ENCODE measurements at places on chromosomes 16 and 17.

DNA sequence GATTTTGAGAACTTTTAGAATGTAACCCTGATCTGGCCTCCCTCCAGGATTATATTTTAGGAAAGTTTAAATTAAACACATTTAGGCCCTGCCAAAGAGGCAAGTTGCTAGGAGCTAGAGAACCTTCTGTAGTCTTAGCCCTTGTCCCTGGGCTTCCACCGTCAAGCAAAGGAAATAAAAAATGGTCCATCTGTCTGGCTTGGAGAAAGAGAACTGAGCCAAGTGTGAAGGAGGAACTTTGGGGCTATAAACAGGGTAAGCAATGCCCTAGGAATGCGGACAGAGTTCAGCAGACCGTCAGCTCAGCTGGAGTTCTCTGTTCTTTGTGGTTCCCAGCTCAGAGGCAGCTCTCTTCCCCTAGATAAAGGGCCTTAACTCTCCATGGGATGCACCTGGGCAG lies 29.6 kb downstream of the RCVRN start:
- no peak for DNase-seq

DNA sequence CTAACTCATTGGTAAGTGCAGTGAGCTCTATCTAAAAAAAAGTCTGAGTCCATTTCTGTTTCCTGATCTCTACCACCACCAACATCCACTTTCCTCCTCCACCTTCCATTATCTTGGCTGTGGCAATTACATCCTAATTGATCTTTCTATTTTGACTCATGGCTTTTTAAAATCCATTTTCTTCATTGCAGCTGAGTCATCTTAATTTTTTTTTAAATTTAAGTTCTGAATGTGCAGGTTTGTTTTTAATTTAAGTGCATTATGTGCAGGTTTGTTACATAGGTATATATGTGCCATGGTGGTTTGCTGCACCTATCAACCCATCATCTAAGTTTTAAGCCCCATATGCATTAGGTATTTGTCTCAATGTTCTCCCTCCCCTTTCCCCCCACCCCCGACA lies 390.7 kb downstream of the XYLT1 start:
- DNase-seq, result no peak

DNA sequence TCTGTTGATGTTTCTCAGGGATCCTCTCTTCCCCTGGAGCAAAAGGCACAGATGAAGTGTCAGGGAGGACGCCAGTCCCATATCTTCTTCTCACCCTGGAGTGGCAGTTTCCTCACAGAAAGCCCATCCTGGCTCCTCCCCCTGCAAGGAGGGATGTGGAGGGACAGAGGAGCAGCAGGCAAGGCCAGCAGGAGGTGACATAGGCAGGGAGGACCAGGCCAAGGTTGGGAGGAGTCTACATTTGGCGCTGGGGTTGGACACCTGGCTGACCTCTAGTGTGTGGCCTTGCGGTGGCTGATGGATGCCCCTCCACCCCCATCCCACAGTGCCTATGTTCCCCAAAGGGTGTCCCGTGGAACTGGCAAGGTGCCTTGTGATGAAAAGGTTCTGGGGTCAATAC lies 125.4 kb downstream of the SEC14L1 start:
- no peak for DNase-seq

DNA sequence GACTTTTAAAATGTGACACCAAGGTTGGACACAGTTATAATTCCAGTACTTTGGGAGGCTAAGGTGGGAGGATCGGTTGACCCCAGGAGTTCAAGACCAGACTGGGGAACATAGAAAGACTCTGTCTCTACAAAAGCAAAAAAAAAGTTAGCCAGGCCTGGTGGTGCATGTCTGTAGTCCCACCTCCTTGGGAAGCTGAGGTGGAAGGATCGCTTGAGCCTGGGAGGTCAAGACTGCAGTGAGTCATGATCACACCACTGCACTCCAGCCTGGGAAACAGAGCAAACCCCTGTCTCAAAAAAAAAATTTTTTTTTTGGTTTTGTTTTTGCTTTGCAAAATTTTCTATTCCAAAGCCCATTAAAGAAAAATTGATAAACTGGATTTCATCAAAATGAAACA lies 281.4 kb downstream of the BCAS3 start:
- DNase-seq, result no peak

GRCh38 chr17:28078341-28079229 lies 36.1 kb downstream of the NLK start:
- no peak for DNase-seq

DNA sequence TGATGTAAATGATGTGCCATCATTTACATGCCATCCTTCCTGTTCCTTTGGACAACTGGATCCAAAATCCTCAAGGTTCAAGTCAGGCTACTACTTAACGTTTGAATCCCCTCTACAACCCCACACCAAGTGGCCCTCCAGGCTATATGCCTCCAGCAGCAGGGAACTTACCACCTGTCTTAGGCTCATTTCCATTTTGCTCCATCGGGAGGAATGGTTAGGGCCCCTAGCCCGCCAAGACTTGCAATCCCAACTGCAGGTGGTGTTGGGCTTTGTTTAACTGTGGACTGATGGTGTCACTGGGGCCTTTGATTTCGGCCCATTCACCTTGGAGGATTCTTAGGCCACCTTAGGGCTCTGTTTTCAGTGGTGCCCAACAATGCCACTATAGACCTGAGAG lies 9.7 kb downstream of the HNF1B start:
- DNase-seq, result no peak

DNA sequence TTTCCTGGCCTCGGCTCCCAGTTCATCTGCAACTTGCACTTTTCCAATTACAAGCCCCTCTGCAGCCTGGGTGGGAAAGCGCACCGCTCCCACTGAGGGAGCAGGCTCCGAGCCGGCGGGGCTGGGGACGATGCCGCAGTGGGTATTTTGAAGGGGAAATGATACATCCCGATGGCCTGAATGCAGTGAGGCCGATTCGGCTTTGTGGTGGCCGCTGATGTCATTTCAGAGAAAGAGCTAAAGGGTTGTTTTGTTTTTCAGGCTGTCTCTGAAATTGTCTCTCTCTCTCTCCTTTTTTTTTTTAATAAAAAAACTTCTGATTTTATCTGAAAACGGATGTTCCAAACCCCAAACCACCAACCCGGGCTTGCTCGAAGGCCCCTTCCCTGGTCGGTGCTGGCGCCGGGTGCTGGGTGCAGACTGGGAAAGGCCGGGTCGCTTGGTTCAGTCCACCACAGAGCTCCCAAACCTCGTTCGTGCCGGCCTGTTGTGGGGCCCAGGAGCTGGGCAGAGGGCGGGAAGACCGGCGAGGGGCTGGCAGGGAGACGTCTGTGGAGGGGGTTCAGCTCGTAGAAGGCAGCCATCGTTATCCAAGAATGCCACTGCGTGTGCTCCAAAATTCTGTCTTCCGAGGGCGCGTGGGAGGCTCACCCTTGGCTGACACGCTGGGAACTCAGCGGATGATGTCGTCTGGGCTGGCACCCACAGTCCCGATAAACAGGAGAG lies 102.8 kb downstream of the FOXL1 start:
- no peak for DNase-seq

DNA sequence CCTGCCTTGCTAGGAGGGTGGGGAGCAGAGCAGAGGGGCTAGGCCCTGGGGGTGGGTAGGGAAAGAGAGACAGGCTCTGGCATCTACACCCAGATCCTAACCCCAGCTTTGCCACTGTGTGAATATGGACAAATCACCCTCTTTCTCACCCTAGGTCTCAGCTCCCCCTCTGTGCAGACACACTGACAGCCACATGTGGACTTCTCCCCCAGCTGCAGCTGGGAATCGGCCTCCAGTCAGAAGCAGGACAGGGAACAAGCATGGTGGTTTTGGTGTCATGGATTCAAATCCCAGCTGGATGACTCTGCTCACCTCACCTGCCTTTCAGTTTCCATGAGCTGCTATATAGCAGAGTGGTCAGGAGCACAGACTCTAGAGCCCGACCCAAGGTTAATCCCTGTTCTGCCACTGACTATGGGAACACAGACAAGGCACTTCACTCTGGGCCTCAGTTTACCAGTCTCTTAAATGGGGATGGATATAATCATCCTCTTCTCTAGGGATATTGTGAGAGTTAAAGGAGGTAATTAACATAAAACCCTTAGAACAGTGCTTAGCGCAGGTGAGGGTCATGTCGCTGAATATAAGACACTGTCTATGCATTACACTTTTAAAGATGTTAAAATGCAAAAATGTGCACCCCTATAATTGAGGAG lies 26.2 kb upstream of the MAP3K14 start:
- no peak for DNase-seq

GRCh38 chr17:17051791-17052461 lies 9.7 kb downstream of the MPRIP start:
- no peak for DNase-seq

DNA sequence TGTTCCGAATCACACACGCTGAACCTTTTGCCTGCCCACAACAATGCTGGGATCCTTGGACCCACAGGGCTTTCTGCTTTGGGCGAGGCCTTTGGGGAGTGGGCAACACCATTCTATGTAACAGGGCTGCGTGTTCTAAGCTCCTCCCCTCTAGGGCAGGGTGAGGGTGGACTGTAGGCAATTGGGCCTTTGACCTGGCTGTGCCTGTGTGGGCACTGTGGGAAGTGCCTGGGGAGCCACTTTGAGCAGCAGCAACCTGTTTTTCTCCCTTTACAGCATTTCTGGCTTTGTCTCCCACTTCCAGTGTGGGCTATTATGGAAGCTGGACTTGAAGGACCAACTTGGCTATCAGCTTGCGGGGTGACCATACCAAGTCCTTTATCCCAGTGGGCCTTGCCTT lies 128.9 kb upstream of the WSCD1 start:
- no peak for DNase-seq

DNA sequence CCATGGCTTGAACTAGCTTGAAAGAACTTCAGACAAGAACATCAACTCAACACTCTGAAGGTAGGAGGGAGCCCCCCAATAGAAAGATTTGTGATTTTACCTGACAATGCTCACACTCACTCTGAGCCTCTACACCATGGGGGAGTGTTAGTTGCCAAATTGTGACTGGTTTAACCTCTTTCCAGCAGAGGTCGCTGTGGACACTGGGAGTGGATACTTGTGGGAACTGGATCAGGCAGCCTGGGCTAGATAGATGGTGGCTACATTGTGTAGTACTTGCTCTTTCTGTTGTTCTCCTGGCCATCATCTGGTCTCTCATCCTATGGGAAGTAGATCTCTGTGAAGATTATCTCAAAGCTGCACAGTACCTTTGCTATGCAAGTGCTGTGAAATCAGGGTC lies 2.9 kb downstream of the SMPD3 start:
- no peak for DNase-seq

DNA sequence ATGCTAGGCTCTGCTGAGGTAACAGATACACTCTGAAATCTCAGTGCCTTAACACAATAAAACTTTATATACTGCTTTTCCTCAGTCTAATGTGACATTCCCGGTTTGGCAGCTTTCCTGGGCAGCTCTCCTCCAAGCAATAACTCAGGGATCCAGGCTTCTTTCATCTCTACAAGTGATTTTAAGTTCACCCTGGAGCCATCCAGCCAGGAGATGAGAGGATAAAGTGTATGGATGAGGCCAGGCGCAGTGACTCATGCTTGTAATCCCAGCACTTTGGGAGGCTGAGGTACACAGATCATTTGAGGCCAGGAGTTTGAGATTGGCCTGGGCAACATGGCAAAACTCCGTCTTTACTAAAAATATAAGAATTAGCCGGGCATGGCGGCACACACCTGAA lies 147.2 kb downstream of the UTP18 start:
- no peak for DNase-seq

DNA sequence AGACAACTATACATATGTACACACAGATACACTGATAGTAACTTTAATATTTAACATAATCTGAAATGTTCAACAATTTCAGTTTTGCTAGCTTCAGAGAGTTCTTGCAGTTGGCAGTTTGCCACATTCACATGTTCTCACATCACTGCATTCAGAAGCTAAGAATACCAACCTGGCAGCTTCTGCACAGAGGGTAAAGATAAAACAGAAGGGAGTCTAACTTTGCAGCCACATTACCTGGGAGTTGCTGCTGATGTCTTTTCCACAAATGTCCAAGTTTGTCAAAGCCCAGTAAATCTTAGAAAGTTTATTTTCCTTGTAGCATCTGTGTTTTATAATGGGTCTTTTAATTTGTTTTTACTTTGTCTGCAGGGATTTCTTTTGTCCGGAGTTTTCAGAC lies 332.0 kb downstream of the BCAS3 start:
- no peak for DNase-seq

DNA sequence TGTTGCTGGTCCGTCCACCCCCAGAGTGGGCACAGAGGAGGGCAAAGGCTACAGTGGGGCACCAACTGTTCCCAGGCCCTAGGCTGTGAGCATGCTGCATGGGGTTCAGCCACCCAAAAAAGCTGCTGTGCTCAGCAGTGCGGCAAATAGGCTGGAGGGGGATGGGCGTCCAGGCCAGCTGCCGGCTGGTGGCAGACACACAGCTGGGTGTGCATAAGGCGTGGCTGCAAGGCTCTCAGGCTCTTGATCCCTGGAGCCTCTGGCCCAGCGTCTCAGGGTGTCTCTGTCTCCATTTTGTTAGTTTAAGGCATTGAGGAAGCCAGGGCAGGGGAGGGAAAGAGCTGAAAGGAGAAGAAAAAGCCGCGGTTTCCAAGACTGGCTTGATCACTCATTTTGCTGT lies 8.8 kb downstream of the RPL19 start:
- DNase-seq, result no peak

GRCh38 chr17:14732211-14732610 lies 431.3 kb downstream of the HS3ST3B1 start:
- no peak for DNase-seq

GRCh38 chr17:79203016-79203415 lies 128.4 kb downstream of the ENGASE start:
- no peak for DNase-seq

DNA sequence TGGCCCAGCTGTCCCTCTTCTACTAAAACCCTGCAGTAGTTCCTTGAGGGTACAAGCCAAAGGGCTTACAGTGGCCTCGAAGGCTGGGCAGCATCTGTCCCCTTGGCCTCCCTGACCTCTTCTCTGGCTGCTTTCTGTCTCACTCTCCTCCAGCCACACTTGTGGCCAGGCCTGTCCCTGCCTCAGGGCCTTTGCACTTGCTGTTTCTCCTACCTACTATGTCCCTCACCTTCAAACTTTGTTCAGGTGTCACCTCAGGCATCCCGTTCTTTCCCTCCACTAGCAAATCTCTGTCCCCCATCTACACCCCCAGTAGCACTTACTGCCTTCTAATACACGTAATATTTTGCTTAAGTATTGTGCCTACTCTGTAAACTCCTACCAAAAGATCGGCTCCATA lies 6.0 kb downstream of the ABCC1 start:
- DNase-seq, result no peak

- DNase-seq, result no peak
Observed at GRCh38 chr17:77454242-77455095, 313.7 kb downstream of the SEC14L1 start.

DNA sequence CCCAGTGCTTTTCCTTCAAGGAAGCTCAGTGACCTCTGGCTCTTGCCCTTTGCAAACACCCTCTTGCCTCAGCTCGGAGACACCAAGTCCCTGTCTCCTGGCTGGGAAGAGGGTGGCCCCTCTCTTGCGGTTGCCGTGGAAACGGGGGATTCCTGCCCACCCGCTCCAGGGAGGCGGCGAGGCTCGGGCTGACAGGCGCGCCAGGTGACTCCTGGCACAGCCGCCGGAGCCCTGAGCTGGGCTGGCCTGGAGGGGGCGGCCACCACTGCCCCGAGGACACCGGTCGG lies 71.4 kb downstream of the ABR start:
- no peak for DNase-seq

- DNase-seq, result no peak
Observed at GRCh38 chr16:73068541-73069401, 20.8 kb upstream of the ZFHX3 start.

All from activated T-cell treated with anti-CD3 and anti-CD28 coated beads, Interleukin-2, amount 50 U/mL, for 4 hours (primary cell).